Activated CD8-positive, alpha-beta memory T cell treated with anti-CD3 and anti-CD28 coated beads for 4 hours (primary cell): ENCODE measurements at places on chromosomes 2 and 18.

DNA sequence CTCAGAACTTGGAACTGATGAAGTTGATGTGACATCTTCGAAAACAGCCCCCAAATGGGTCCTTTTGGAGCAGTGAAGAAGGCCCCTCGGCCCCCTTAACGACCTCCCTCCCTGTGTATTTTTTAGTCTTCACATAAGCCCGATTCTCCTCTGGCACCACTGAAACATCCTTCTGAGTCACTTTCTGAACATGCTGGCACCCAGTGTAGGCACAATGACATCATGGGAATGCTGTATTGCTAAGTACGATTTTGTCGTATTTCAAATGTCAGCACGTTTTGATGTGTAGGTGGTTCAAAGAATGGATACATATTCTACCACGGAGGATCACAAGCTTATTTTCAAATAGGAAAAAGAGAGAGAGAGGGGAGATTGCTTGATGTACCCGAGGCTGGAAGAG is 111.7 kb upstream of the RIOK3 start:
- no peak for DNase-seq

- no peak for DNase-seq
Observed at GRCh38 chr2:121723316-121723715, 13.4 kb downstream of the NIFK start.

- no peak for DNase-seq
Observed at GRCh38 chr2:240233885-240234502, 93.5 kb upstream of the OTOS start.

DNA sequence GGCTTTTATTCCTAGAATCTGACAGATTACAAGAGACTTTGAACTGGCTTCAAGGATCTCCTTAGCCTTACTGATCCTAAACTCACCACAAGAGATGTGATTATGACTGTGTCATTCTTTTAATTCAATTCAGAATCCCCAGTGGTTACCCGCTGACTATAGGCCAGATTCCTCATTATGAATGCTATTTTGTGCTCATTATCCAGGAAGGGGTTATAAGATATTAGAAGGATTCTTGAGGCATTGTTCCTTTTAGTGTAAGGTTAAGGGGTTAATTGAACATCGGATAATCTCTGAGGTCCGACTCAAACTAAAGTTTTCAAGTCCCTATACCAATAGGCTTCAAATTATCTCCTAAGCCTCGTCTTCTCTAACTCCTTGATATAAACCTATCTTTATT is 39.4 kb upstream of the TDRD15 start:
- no peak for DNase-seq

- no peak for DNase-seq
Observed at GRCh38 chr2:109429567-109430328, 184.0 kb downstream of the SEPTIN10 start.

DNA sequence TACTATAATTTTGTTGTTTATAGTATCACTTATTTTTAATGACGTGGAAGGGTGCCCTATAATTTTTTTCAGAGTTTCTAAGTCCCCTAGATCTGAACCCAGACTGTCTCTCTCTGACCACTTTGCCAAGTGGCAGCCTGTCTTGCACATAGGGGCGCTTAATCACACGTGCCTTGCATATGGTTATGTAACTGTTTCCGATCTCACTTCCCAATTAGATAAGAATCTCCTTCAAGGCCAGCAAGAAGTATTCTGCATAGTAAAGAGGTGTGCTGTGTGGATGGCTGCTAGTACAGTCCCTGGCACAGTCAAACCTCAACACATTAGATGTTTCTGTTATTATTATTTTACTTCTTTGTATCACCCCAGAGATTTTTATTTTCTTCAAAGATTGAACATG is 197.8 kb upstream of the SIX2 start:
- DNase-seq = no peak

- no peak for DNase-seq
Observed at GRCh38 chr18:70246061-70246466, 40.6 kb upstream of the RTTN start.

DNA sequence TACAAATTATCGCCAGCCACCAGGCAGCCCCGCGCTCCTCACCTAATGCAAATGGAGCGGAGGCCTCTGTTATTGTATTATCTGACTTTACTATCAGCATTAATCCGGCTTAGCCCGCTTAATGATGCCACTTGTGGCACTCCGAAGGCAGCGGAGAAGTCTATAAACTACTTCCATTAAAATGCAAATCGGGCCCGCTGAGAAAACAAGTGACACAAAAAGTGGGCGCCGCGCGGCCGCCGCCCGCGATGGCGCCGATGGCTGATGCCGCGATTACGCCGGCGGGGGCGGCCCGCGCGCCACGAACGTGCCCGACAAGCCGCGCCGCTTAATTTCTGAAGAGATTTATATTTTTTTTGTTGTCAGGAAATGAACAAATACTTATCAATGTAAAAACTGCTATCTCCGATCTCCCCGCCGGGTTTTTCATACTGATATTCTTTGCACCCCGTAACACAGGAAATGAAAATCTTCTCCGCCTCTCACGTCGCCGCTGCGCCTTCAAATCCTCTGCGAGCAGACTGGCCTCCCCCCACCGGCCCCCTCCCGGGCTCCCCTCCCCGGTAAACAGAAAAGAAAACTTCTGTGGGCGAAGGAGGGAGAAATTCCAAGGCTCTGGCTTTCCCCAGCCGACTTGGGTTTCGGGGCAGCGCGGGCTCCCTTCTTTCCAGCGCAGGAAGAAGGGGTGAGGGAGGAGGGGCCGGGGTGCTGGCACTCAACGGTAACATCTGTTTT is 221.8 kb downstream of the INSIG2 start:
- DNase-seq = peak; percentile 7

- DNase-seq = no peak
Observed at GRCh38 chr18:21141668-21142422, 30.2 kb upstream of the ROCK1 start.

DNA sequence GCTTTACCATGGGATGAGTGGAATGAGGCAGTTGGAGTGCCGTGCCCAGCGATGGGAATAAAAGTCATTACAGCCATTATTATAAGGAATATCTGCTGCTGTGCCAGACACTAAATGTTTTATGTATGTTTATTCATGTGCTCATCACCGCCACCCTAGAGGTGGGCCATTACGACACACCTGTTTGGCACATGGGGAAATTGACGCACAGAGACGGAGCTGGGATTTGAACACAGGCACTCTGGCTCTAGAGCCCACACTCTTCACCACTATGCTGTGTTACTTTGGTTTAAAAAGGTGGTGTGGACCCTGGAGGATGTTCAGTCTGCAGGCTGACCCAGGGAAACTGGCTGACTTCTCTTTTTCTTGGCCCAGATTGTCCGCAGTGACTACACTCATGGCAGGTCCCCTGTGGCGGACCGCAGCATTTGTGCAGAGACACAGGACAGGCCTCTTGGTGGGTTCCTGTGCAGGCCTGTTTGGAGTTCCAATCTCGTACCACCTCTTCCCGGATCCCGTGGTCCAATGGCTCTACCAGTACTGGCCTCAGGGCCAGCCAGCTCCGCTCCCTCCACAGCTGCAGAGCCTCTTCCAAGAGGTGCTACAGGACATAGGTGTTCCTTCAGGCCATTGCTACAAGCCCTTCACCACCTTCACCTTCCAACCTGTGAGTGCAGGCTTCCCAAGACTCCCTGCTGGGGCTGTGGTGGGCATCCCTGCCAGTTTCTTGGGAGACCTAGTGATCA is 1.6 kb downstream of the TMEM177 start:
- DNase-seq = no peak

- DNase-seq = no peak
Observed at GRCh38 chr2:131646669-131647297, 119.1 kb downstream of the CCDC74A start.

DNA sequence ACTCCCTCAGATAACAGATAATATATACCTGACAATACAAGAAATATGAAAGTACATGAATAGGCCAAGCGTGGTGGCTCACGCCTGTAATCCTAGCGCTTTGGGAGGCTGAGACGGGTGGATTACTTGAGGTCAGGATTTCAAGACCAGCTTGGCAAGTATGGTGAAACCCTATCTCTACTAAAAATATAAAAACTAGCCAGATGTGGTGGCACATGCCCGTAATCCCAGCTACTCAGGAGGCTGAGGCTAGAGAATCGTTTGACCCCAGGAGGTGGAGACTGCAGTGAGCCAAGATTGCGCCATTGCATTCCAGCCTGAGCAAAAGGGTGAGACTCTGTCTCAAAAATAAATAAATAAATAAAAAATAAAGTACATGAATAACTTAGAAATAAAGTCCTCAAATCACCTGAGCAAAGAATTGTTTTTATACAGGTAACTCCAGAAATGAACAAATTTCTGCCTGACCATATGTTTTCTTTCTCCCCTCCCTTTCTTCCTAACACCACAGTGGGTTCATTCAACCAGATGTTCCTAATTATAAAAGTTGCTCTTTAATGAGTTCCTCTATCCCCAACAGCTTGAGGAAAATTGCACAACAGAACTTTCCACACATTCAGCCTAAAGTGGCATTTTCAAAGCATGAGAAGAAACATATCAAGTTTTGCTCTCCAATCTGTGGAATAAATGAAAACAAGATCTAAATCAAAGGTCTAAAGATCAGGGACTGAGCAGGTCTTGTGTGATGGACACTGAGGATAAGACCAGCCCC is 33.6 kb upstream of the AP1S3 start:
- no peak for DNase-seq

DNA sequence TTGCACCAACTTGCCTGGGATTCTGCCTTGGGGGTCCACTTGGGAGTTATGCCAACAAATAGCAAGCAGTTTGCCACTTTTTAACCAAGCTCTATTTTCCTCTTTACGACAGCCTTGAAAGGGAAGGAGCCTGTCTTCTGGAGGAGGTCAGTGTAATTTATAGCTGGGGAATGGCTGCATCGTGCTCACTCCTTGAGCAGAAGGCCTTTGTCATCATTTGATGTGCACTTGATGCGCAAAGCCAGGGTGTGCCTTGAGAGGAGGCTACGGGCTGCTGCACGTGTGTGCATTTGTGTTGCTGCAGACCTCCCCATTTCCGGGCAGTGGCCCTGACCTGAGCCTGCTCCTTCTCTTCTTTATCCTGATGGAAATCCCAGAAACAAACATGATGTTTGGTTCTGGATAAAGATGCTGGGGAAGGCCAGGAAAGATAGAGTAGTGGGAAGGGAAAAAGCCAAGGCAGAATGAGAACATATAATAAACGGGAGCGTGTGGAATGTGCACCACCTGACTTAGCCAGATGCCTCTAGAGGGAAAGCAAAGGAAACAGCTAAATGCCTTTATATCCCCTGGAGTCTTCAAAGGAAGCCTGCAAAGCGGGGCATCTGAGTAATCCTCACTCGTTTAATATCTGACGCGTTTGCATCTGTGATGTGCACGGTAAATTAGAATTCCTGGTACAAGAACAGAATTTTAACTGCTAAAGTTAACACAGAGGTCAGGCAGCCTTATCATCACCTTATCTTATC is 68.3 kb upstream of the ZNF521 start:
- no peak for DNase-seq

DNA sequence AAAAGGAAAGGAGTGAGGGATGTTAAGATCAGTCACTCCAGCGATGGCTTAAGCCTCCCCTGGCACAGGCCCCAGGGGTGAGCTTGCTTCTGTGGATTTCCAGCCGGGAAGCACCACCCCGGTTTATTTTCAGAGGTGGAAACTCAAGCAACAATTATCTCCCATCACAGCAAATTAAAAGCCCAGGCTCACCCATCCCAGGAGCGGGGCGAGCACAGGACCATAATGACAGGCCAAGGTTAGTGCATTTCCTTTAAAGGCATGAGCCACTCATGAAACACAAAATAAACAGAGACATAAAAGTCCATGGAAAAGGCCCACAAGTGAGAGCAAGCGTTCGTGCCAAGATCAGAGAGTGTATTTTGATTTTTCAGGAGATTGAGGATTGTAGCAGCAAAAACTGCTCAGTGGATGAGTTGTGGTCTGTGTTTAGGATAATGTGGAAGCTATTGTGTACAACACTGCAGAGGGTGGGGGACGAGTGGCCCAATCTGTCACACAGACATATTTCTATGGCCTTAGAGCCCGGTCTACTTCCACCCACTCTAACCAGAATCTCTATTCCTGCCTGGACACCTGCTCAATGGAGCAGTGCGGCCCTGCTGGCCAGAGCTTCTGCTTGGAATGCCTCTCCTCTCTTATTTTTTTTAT is 111.4 kb upstream of the CDC42EP3 start:
- no peak for DNase-seq

- DNase-seq = no peak
Observed at GRCh38 chr2:53770264-53770663, 2.7 kb downstream of the CHAC2 start.

GRCh38 chr2:223865124-223865523 is 27.7 kb upstream of the AP1S3 start:
- no peak for DNase-seq

GRCh38 chr2:177765698-177766097 is 306.9 kb downstream of the PDE11A start:
- no peak for DNase-seq

- no peak for DNase-seq
Observed at GRCh38 chr2:236369661-236370062, 105.5 kb upstream of the ASB18 start.

DNA sequence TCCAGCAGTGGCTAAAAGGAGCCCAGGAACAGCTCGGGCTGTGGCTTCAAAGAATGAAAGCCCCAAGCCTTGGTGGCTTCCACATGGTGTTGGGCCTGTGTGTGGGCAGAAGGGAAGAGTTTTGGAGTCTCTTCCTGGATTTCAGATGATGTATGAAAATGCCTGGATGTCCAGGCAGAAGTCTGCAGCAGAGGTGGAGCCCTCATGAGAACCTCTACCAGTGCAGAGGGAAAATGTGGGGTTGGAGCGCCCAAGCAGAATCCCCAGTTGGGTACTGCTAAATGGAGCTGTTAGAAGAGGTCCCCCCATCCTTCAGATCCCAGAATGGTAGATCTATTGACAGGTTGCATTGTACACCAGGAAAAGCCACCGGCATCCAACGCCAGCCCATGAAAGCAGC is 412.1 kb downstream of the TDRD15 start:
- no peak for DNase-seq

GRCh38 chr18:8982416-8983183 is 119.9 kb upstream of the NDUFV2 start:
- DNase-seq = no peak

- no peak for DNase-seq
Observed at GRCh38 chr18:11179959-11180519, 30.7 kb upstream of the PIEZO2 start.

- no peak for DNase-seq
Observed at GRCh38 chr18:56112013-56112749, 524.2 kb upstream of the TCF4 start.

DNA sequence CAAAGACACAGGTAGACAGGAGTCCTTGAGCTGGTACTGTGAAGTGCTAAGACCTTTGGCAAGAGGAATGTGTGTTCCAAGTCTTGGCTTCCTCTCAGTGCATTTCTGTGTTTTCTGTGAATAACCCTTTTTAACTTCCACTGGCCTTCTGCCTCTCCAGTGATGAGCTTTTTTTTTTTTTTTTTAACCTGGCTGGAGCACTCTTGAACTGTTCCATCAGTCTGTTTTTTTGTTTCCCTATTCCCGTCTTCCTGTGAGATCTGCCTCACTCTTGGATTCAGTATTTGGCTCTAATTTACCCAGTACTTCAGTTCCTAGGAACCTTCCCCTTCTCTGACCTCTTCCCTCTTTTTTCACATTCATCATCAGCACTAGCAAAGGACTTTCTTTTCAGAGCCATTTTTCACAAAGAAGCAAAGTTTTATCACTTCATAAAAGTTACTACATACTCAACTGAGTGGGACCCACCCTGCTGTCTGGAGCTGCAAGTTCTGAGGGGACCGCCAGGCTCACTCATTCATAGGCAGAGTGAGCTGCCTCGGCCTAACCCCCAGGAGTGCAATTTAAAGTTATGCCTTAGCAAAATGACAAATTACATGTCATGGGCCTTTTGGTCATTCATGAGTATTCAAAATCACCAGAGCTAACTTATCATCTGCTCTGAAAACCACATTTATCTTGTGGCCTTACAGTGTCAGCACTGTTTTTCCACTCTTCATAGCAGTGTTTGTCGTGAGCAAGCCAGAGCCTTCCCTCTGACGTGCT is 126.9 kb upstream of the DAPL1 start:
- no peak for DNase-seq
